ENCODE measurements at places on chromosomes 6 and 20.

DNA sequence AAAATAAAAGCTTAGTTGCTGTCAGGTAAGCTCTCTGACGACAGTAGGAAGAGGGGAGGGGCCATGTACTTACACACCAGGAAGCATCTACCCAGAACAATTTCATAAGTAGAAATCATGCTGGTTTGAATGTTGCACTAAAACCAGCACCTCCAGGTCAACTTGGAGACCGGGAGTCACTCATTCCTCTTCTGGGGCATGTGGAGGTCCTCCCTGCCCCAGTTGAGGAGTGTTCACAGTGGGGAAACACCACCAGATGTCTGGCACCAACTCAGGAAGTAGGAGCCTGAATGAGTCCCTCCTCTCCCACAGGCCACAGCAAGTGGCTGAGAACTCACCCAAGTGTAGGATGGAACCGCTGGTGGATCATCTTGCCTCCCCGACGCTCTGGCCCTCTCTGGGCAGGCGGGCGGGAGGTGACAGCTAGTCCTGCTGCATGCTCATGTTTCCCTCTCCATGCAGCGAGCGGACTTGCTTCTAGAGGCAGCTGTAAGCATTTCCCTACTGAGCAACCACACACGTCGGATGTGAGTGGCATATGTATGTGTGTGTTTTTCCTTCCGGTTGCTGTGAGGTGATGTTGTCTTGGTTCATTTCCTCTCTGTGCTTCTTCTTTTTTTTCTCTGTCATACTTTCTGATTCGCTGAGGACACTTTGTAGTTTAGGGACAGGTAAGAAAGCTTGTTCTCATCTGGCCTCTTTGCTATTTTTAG lies 149.5 kb upstream of the NEDD9 start:
- no peak for DNase-seq

- no peak for DNase-seq
Observed at GRCh38 chr6:33652002-33652401, 30.9 kb downstream of the ITPR3 start.

- DNase-seq = no peak
Observed at GRCh38 chr20:44916586-44916985, 6.7 kb downstream of the PABPC1L start.

DNA sequence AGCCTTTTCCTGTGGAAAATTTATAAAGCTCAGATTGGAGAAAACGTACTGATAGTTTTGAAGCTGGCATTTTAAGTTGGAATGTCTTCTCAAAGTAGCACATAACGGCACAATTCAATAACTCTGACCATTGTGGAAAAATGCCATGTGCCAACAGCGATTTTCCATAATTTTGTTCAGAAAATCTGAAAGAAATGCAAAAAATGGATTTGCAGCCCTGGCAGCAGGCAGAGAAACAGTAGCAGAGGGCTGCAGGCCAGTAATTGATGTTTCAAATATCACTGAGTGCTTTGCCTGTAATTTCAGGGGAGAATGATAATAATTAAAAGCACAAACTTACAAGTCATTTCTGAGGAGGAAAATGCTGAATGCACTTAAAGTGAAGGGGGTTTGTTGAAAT lies 507.4 kb downstream of the MAFB start:
- DNase-seq = no peak

- DNase-seq = peak; percentile 80
Observed at GRCh38 chr6:148530394-148530953, 187.8 kb downstream of the SASH1 start.

DNA sequence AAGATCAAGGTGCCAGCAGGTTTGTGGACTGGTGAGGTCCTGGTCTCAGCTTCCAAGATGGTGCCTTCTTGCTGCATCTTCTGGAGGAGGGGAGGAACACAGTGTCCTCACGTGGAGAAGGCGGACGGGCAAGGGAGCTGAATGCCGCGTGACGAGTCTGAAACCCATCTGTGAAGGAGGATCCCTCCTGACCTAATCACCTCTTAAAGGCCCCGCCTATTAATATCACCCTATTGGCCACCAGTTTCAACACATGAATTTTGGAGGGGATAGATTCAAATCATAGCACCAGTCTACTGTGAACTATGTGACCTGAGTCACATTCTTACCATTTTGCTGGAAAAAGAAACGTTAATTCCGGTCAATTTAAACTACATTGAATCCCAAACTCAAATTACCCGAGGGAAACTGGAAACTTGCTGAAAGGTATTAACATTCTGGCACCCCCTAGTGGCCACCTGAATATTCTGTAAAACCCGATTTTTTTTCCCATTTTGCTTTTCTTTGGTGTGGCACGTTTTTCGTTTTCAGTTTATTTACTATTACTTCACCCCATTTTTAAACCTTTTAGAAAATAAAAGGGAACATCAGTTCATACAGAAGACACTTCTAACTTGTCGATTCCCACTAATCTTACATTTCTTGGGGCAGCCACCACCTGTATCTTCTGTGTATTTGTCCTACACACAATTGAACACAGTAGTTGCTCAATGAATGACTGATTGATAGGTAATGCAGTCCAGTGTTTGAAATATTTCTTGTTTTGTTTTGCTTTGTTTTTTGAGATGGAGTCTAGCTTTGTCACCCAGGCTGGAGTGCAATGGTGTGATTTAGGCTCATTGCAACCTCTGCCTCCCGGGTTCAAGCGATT lies 17.9 kb upstream of the CCDC170 start:
- no peak for DNase-seq

- DNase-seq = no peak
Observed at GRCh38 chr6:10643201-10643651, 51.2 kb downstream of the C6orf52 start.

GRCh38 chr6:169689287-169689686 lies 12.5 kb downstream of the WDR27 start:
- DNase-seq = peak; percentile 67

GRCh38 chr6:118869350-118869749 lies 24.6 kb upstream of the ASF1A start:
- no peak for DNase-seq

GRCh38 chr6:71979911-71980310 lies 93.6 kb downstream of the RIMS1 start:
- no peak for DNase-seq
